NCI-H460 (cell line): ENCODE measurements at places on chromosomes 2 and 18.

DNA sequence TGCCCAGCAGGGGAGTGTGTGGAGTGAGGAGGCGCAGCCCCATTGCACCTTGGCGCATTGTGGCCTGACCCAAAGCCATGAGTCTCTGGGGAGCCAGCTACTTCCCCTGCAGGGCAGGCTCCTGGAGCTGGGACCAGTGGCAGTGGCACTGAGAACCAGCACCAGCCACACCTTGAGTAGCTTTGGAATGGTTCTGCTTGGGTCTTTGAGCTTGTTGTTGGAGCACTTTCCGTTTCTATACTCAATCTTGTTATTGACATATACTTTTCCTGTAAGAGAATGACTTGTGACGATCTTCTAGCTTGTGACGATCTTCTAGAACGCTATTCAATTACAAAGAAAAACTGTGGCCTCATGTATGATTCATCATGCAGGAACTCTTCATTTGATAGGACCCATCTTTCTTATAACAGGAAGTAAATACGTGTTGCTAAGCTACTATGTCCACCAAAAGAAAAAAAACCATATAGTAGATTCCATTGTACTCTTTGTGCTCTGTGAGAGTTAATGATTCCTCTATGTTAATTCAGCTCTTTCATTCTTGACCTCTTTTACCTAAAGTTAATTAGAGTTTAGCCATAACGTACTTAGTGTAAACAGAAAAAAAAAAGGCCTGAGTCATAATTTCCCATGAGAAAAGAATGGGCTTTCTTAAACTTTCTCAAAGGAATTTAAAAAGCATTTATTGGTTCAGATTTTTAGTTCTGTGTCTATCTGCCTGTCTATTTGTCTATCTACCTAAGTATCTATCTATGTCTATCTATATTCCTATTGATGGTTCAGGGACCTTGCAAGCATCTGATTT, 113.1 kb downstream of the GATA6 start:
- DNase-seq = peak; percentile 51

DNA sequence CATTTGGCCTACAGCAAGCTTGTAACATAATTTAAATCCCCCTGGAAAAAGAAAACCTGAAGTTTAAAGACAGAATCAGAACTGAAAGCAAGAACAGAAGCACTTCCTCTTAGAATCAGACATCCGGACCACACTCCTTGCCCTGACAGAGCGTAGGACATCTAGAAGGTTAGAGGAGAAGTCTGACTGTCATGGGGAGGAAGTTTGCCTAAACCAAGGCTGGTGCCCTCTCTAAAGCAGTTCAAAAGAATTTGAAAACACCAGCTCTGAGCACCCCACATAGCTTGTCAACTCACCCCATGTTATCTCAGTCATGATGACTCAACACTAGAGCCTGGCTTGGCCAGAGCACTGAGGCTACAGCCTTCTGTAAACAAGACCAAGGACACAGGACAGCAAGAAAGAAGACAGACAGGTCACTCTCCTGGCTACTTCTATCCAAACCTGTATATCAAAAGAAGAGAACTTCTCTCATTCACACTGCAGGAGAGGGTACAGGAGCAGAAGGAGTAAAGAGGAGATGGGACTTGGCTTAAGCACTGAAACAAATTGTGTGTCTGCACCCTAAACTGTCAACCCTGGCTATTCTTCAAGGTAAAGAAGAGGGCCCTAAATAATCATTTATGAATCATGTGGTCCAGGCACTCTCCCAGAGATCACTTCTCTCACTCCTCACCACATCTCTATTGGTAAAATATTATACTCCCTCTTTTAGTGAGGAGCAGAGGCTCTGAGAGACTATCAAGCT, 198.6 kb downstream of the MEMO1 start:
- DNase-seq = peak; percentile 64

DNA sequence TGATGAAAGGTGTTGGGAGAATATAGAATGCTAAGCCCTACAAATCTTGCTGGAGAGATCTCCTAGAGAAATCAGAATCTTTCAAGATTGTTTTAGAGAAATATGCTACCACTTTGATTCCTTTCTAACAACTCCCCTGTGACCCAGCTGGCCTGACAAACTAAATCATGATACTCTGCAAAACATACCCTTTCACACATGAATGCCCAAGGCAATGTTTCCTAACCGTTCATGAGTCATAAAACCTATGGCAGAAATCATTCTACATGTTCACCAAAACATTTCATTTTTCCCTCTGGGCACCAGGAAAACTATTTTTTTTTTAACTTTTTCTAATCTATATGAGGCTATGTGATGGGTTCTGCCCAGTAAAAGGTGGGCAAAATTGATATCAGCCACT, 77.8 kb upstream of the SETBP1 start:
- no peak for DNase-seq

DNA sequence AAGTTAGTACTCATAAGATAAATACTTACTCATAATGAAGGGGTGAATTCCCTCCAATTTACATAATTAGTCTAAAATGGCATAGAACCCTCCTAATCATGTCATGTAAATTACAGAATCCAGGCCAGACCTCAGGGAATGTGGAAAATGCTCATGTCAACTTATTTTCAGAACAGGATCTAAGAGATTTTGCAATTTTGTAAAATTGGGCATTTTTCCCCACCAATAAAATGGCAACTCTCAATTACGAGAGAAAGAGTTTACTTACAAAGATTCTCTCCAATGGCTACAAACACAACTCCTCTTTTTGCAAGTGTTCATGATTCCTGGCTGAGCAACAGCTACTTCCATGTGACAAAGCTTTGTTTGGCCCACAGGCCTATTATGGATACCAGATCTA, 33.8 kb upstream of the SP5 start:
- DNase-seq = no peak

- no peak for DNase-seq
Observed at GRCh38 chr2:41779888-41780287, 267.9 kb upstream of the PKDCC start.

- no peak for DNase-seq
Observed at GRCh38 chr2:20447437-20448245, 767 bp downstream of the RHOB start.

- DNase-seq = no peak
Observed at GRCh38 chr18:58256316-58257080, 212.5 kb downstream of the NEDD4L start.

GRCh38 chr2:197183355-197183754, 127.2 kb downstream of the ANKRD44 start:
- DNase-seq = no peak

GRCh38 chr2:68309426-68309825, 10.3 kb downstream of the CNRIP1 start:
- DNase-seq = no peak

- no peak for DNase-seq
Observed at GRCh38 chr2:27746325-27746724, 25.2 kb upstream of the MRPL33 start.

GRCh38 chr2:15782009-15782751, 158.2 kb upstream of the MYCN start:
- no peak for DNase-seq

- no peak for DNase-seq
Observed at GRCh38 chr18:31450409-31450808, 2.9 kb downstream of the DSG3 start.

DNA sequence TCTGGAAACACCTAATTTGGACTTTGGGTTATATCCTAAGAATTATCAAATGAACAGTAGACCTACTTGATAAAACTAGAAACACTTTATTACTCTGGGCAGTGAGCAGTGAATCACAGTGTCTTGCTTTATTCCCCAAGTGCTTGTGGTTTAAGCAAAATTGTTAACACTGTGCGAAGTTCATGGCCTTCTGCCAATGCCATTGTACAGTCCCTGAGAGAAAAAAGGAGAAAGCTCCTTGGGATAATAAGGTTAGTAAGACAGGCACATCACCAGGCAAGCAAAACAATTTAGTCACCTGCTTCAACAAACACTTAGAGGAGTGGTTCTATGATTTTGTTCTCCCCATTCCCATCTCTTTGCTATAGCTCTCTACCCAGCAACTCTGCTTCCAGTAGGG, 39.8 kb downstream of the ADCYAP1 start:
- no peak for DNase-seq

DNA sequence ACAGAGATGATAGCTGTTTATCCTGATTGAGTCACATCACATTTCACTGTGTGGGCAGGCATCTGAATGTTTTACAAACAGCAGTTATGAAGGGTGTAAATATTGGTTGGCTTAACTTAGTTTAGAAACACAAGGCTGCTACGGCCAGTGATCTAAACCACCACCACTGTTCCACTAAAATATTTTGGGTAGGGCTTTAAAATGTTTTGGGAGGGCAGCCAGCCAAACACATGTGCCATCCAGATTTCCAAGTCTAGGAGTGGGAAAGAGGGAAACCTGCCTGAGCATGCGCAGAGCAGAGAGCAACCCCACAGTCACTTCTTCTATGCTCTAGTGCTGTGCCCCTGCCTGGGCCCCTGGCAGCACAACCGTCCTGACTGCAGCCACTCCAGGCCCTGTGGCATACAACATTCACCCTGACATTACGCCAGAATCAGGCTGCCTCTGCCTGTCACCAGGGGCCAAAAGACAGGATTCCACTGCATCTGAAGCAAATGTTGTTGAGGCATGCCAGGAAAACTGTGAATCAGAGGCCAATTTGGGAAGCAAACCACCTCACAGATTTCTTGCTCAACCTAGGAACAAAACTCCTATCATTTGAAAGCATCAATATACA, 74.8 kb upstream of the COL5A2 start:
- peak; percentile 85 for DNase-seq

- no peak for DNase-seq
Observed at GRCh38 chr2:126932966-126933710, 34.4 kb downstream of the TEX51 start.

GRCh38 chr2:44135771-44136170, 32.9 kb upstream of the PPM1B start:
- no peak for DNase-seq

GRCh38 chr2:177207101-177207500, 5.5 kb upstream of the HNRNPA3 start:
- DNase-seq = no peak

DNA sequence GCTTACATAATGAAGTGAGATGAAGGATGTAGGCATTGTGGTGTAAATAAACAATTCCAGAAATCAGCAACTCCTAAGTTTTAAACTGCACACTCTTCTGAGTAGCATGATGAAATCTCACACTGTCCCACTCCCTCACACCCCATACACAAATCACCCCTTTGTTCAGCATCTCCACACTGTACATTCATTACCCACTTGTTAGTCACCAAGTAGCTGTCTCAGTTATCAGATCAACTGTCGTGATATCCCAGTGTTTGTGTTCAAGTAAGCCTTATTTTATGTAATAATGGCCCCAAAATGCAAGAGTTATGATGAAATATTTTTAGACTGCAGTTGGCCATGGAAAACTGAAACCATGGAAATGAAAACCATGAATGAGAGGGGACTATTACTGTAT, 135.7 kb downstream of the GRB14 start:
- DNase-seq = no peak

GRCh38 chr2:21067859-21068537, 24.1 kb upstream of the APOB start:
- no peak for DNase-seq

GRCh38 chr18:62616331-62616805, 93.5 kb downstream of the ZCCHC2 start:
- DNase-seq = no peak

DNA sequence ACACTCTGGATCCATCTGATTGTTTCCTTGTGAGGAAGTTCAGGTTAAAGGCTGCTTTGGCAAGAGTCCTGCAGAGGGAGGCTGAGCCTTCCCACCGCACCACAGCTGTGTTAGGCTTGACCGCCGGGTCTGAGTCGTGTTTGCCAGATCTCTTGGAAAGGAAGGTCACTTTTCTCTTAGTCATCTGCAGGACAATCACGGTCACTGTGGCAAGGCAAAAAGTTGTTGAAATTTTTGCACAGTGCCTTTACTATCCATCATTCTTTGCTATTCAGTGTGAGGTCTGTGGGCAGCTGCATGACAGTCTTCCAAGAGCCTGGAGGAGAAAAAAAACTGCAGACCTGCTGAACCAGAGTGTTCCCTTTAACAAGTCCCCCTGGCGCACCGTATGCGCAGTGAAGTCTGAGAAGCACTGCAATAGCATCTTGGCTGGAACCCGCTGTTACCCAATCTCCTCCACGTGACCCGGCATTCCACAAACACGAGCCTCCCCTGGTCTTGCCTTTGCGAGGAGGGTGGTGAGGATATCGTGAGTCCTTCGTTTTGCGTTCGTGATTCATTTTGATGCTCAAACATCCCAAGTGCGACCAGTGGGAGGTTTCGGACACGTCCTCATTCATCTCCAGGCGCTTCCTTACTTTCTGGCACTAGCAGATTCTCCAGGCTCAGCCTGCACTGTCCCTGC, 23.0 kb downstream of the BIN1 start:
- DNase-seq = no peak

GRCh38 chr2:239811806-239812560, 213.2 kb downstream of the NDUFA10 start:
- DNase-seq = no peak

GRCh38 chr2:179613701-179614100, 247.7 kb downstream of the ZNF385B start:
- DNase-seq = no peak

DNA sequence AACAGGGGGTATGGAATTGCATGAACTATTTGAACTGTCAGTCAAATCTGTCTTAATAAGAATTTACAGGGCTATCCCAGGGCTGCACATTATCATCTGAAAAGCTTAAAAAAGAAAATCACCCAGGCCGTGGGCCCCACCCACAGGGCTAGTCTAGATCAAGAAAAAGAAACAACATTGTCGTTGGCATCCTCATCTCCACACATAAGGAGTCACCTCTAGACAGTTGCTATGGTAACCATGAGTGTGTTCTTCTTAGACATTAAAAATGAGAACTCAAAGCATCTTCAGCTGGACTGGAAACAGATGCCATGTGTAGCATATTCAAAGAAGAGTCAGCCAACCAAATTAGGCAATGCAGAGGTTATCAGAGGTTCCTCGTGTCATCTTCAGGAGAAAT, 72.3 kb upstream of the CPO start:
- DNase-seq = no peak

- DNase-seq = no peak
Observed at GRCh38 chr2:165268754-165269153, 29.5 kb downstream of the SCN2A start.

- DNase-seq = no peak
Observed at GRCh38 chr2:98757904-98758421, 27.0 kb upstream of the MGAT4A start.

GRCh38 chr2:42245396-42245795, 76.2 kb downstream of the EML4 start:
- DNase-seq = no peak
